ENCODE measurements at places on chromosomes 16 and 17. TPM values are rescaled to one million over a fixed set of nuclear protein-coding genes. Genes with fewer than 3 reads are reported as not detected.

DNA sequence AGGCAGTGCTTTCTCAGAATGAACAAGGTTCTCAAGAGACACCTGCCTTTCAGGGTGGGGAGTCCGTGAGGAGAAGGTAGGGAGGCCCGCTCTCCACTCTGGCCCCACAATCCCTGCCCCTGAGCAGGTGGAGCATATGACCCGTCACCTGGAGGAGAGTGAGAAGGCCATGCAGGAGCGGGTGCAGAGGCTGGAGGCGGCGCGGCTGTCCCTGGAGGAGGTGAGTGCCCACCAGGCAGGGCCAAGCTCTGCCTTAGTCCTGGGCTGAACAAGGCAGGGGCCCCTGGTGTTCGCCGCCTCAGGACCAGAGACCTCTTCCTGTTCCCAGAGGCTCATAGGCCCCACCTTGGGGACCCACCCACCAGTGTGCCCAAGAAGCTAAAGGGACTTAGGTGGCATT lies 2.5 kb upstream of the RAC3 start:
- DNase-seq = no peak

DNA sequence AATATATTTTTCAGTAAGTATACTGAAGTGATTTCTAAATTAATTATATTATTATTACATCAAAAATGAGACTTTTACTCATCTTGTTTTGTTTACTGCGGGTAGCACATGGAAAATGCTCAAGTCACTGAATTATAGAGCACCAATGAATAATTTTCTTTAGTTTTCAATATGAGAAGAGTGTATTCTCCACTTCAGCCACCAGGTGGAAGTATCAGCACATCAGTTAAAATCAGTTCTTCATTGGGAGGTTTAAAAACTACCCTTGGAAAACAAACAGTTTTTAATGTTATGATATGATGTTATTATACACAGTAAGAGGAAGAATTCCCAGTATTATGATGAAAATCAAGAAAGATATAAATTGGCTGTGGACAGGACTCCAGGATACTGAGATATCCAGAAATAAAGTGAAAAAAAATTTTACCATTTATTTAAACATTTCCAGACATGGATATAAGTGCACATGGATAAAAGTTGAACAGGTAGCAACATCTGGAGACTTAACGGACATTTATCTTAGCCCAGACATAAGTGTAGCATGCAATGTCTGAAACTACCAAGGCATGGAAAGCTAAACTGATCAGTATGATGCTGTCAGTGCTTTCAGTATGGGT lies 467.3 kb downstream of the KCNJ2 start:
- DNase-seq = no peak

DNA sequence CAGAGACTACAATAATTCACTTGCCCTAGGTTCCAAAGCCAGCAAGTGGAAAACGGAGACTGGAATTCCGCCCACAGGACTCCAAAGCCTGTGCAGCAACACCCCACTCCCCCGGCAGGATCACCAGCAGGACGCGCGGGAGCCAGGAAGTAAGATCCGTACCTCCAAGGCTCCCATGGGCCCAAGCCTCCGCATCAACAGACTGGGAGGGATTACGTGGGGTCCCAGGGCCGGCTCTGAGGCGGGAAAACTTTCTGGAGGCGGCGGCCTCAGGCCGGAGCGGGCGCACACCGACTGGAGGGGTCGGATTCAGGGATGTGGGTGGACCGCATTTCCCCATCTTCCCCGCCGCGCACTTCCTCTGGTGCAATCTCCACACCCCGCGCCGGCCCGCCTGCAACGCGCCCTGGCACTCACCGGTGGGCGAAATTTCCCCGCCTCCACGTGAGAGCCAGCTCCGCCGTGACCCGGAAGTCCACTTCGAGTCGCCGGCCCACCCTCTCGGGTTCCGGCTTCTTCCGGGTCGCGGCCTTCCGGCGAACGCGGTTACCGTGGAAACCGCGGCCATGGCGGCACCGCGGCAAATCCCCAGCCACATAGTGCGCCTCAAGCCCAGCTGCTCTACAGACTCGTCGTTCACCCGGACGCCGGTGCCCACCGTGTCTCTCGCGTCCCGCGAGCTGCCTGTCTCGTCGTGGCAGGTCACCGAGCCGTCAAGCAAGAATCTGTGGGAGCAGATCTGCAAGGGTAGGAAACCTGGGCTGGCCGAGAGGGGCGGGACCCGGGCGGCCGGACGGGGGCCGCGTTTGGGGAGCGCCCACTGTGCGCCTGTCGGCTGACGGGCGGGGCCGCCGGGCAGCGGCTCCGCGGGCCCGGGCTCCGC lies at the start of the genes IQCK and KNOP1:
Gene IQCK (plus strand): TSS at position 531 of the 883 bp plus-strand sequence. CDS start 36 bp downstream, at position 567.
Gene KNOP1 (minus strand): TSS at position 487 of the 883 bp plus-strand sequence. CDS start 3,192 bp downstream, outside the sequence.
- peak; percentile 85 for DNase-seq

DNA sequence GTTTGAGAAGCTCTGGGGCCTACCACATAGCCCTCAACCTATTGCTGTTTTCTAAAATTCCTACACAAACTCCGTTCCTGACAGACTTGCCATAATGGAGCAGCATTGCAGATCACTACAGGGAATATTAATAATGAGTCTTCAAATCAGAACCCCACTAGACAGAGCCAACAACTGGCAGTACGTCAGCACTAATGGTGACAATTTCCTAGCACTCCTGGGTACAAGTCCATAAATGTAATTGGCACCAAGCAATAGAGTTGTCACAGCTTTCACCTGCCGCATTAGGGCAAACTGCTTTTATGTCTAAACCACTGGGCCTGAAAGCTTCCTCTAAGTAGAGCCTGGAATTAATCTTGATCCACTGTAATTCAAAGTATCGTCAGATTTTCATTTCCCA lies 25.5 kb upstream of the ABAT start:
- DNase-seq = no peak

DNA sequence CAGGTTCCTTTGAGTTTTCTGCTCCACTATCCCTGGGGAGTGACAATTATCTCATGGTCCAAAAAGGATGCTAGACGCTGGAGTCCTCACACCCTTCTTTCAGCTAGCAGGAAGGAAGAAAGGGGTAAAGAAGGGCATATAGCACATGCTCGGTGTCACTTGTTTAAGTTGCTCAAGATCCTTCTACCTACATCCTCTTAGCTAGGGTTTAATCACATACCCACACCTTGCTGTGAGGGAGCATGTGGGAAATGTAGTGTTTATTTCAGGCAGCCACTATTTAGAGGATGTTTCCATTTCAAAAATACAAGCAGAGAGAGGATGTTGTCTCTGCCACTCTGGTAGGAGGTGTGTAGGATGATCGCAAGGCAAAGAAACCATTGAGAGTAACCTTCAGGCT lies 4.5 kb downstream of the PRKCB start:
- DNase-seq = no peak

DNA sequence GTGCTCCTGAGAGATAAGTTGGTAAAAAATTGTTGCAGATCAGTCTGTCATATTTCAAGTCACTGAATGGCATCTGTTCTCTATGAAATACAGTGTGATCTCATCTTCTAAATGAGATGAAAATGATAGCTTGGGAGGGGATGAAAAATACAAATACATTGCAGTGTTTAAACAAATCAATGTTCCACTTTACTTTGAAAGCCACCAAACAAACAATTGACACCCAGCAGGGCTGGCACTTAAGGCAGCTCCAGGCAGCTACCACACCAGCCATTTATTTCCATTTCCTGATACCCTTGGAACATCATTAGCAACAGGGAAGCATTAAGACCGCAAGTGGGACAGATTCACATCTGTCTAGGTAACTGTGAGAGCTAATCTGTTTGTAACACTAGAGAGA lies 827.6 kb upstream of the KIF2B start:
- no peak for DNase-seq

DNA sequence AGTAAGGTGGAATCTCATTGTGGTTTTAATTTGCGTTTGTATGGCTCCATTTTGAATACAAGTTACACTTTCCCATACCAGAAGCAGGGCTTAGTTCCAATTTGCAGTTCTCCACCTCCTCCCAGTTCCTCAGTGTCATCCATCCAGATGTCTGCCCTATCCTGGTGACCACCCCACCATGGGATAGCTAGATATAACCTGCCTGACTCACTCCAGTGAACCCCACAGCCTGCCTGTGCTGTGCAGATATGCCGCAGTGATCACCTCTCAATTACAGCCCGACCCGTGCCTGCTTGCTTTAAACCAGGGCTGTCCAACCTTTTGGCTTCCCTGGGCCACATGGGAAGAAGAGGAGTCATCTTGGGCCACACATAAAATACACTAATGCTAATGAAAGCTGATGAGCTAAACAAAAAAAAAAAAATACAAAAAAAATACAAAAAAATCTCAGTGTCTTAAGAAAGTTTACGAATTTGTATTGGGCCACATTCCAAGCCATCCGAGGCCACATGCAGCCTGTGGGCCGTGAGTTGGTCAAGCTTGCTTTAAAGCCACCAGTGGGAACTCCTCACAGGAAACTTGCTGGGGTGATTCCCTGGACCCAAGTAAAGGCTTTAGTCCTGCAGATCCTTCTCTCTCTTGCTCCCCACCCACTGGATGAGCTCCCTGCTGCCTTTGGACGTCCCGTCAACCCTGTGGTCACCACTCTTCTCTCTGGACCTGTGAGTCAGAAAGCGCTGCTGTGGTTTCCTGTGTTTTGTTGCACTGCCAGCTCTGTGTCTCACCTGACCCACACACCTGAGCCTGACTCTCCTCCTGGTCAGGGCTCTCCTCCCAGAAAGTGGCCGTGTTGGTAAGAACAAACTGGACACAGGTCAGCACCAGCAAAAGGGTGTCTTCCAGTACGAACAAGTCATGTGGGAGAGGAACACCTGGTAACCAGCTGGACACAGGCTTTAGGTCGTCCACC lies 83.0 kb downstream of the EMP2 start:
- no peak for DNase-seq

- DNase-seq = no peak
These were observed 86.8 kb downstream of the ZDHHC7 start for GRCh38 chr16:84924331-84925091.

- DNase-seq = no peak
These were observed 17.1 kb downstream of the PSKH1 start for GRCh38 chr16:67910158-67910557.

- DNase-seq = no peak
These were observed 8.1 kb upstream of the KIFC3 start for GRCh38 chr16:57810197-57811031.

DNA sequence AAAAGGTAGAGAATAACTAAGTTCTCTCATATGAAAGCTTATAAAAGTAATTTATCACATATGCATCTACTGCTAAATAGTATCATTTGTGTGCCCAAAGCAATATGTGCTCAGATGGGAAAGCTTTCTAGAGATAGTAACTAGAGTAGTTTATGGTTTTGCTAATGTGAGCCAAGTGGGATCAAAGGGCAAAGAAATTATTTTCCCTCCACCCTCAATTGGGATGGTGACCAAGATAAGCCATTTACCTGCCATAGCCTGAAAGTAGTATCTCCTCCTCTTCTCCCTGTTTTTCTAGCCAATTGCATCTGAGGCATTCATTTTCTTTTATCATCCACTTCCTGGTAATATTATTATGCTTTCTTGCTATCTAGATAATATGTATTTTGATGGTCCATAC lies 41.9 kb upstream of the KCNJ16 start:
- DNase-seq = no peak

DNA sequence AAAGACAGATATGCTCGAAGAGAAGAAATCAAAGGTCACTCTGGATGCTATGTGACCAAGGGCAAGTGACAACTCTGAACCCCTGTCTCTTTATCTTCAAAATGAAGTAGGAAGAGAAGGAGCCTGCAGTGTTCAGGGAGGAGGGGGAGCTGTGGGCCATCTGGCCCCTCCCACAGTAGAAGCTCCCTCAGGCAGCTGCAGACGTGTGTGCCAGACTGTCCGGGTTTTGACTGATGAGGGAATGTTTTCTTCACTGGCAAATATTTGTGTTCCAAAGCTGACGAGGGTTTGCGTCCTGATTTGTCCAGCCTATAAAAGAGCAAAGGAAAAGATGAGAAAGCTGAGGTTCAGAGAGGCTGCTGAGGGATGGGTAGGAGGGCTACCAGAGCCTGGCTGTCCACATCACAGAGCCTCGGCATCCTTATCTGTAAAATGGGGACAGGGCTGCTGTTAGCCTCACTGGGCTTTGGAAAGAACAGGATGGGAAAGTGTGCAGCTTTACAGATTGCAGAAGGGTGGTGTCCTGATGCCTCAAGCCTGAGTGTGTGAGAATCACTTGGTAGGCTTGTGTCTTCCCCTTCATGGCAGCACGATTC lies 1.8 kb upstream of the GINS2 start:
- no peak for DNase-seq

- DNase-seq = no peak
These were observed 83.7 kb upstream of the LGALS9 start for GRCh38 chr17:27547301-27547683.

GRCh38 chr17:50920891-50921586 lies 54.9 kb upstream of the TOB1 start:
- DNase-seq = no peak

DNA sequence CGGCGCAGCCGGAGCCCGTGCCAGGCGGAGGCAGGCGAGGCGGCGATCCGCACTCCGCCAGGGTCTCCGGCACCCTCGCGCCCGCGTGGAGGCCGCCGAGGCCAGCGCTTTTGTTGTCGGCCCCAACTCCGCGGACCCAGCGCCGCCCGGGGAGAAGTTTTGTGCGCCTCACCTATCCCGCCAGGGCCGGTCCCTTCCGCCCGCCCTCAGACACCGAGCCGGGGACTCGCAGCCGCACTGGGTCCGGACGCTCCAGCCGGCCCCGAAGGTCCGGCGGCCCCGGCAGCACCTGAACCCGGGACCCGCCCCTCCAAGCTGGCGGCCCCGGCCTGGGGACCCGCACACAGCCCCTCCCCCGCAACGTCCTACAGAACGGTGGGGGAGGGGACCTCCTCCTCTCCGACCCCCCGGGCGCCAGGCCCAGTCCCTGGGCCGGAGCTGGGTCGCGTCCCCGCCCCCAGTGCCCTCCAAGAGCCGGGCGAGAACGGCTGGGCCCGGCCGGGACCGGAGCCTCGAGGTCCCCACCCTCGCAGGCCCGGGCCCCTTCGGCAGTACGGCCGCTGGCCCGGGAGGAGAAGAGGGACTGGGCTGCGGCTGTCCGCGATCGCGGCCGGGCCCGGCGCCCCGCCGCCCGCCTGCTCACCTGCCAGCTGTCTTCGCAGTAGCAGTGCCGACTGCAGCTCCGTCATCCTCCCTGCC lies 698 bp downstream of the UBE2G1 start:
- no peak for DNase-seq

- no peak for DNase-seq
These were observed 13.9 kb upstream of the FOXF1 start for GRCh38 chr16:86496262-86496928.

Gene BTBD17
- not detected for total RNA-seq

Gene FBXO39
- total RNA-seq = 0.22 TPM

Gene C1QTNF1
- total RNA-seq = not detected

Gene PPM1E
- 0.02 TPM for total RNA-seq

Gene WNT9B
- total RNA-seq = not detected

Gene SECTM1
- not detected for total RNA-seq

Gene ICAM2
- 44.7 TPM for total RNA-seq

Gene MAPT
- 0.18 TPM for total RNA-seq

Gene RPL27
- total RNA-seq = 1,189 TPM

Gene DHX8
- total RNA-seq = 60.6 TPM

Gene CHST4
- not detected for total RNA-seq

Data from activated B cell treated with CpG ODN at 0.5 μM for 24 hours (primary cell).